ENCODE measurements at places on chromosomes 4 and X.

DNA sequence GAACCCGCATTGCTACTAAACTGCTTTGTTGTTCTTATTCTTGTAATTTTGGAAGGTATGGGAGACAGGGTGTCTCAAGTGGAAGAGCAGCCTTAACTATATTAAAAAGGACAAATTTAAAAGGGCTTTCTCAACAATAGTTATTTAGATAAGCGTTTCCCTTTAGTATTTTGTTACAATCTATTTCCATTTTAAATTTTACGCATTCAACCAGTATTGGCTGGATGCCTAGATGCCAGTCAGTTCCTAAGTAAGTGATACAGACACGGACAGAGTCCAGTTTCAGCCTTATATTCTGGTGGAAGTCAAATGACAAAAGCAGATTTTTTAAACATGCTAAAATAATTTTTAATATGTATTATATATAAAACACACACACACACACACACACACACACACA lies 28.3 kb downstream of the FAT1 start:
- no peak for DNase-seq

DNA sequence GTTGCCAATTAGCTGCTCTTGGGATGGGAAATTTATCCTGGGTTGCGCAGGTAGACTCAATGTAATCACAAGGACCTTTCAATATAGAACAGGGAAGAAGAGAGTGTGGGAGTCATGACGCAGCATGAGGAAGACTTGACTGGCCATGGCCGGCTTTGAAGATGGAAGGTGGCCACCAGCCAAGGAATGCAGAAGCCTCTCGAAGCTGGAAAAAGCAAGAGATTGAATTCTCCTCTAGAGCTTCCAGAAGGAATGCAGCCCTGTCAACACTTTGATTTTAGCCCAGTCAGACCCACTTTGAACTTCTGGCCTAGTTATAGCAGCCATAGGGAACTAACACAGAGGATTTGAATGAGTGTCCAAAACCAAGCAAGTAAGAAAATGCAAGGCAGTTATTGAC lies 14.7 kb upstream of the SH3KBP1 start:
- DNase-seq = no peak

DNA sequence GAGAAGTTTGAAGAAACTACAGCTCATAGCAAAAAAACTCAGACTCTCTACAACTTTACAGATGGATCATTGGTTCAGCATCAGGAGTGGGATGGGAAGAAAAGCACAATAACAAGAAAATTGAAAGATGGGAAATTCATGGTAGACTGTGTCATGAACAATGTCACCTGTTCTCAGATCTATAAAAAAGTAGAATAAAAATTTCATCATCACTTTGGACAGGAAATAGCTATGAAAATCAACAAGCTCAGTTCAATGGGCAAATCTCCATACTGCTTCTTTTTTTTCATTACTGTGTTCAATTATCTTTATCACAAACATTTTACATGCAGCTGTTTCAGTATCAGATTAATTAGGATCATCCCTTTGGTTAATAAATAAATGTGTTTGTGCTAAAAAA lies 76.5 kb upstream of the RAPGEF2 start:
- DNase-seq = no peak

GRCh38 chrX:105458846-105459245 lies 238.4 kb upstream of the TEX13A start:
- DNase-seq = no peak

- DNase-seq = no peak
These were observed 1216.1 kb downstream of the FSTL5 start for GRCh38 chr4:160947653-160948052.

GRCh38 chrX:48493890-48494364 lies 14.9 kb upstream of the PORCN start:
- no peak for DNase-seq

DNA sequence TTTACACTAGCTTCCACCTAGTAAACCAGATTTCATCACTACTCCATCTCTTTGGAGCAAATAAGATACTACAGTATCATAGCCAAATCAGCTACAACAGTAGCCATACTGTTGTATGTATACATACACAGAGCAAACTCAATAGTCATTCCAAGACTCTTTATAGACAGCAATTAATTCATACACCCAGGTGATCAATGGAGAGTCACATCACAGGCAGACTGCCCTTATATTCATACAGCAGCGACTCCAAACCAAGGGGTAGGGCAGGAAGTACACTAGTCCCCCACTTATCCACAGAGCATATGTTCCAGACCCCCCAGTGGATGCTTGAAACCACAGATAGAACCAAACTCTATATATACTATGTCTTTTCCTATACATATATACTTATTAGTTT lies 76.6 kb downstream of the FBXW7 start:
- no peak for DNase-seq

GRCh38 chrX:47586043-47586787 lies 4.0 kb downstream of the TIMP1 start:
- no peak for DNase-seq

- no peak for DNase-seq
These were observed 154.8 kb upstream of the RAPGEF2 start for GRCh38 chr4:158948071-158948470.

DNA sequence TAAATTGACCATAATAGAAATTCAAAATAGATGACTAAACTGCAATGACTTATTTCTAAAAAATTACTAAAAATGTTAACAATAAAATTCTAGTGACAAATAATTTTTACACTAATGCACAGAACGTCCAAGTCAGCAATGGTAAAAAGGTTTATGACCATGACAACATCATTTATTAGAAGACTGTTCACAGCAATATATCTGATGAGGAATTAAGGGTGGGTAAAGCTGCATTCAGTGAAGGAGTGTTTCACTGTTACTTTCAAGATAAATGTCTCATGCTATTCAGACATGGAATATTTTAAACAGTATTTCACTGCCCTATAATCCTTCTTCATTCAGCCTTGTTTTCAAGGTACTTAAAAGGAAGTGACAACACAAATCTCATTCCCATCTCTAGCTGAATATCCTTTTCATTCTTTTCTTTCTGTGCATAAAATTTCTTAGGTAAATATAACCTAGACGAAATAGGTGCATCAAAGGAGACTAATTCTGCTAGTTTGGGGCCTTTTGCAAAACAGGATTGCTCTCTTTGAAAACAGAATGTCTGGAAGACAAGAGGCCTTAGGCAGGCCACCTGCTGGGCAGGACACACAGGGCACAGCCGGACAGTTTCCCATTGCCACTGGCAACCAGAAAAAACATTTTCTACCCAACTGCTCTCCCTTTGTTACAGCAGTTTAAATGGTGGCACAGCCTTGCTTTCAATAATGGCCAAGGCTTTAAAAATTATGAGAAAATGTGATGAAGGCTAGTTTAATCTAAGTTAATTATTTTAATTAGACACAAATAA lies 600.3 kb downstream of the SPRY1 start:
- no peak for DNase-seq

DNA sequence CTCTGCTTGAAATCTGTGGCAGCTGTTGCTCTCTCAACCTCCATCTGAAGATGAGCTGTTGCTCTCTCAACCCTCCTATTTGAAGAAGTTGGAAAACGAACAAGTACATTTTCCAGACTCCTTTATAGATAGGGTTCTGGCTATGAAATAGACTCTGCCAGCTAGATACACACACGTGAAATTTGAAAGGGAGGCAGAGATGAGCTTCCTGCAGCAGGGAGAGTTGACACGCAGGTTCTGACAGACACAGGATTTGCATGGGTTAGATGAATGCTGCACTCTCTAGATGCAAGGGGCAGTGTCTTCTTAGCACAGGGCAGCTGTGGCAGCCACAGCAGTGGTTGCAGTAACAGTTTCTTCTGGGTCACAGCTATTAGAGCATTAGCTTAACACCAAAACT lies 8.0 kb upstream of the PYURF start:
- no peak for DNase-seq

Measured in NCI-H1694 treated with DMSO at 0.1 percent for 48 hours (cell line).